ENCODE measurements at places on chromosomes 5 and 9.

- DNase-seq = no peak
Measured at GRCh38 chr5:61431923-61432620, 100.0 kb downstream of the ZSWIM6 start.

DNA sequence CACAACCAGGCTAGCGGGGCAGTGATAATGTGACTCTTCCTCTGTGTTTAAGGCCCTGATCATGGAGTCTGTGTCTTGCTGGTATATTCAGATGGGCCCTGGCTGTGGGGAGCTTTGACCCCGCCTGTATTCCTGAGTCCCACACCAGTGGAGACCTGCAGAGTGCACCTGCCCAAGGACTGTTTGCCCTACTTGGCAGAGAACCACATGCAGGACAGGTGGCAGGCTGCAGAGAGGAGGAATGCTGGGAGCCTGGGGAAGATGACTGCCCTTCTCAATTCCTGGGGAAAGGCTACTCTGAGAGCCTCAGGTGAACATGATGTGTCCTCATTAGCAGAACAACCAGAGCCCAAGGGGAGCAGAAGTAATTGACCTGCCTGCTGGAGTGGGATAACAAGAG is 36.2 kb downstream of the IARS1 start:
- DNase-seq = no peak

DNA sequence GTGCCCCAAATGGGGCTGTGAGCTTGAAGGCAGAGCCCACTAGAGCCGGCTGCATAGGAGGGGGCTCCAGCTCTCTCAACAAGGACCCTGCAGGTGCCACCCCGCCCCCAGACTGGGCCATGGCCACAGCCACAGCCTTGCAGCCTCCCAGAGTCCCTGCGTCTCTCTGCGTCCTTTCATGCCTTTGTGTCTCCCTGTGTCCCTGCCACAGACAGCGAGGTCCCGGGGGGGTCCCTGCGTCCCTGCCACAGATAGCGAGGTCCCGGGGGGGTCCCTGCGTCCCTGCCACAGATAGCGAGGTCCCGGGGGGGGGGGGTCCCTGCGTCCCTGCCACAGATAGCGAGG is 6.3 kb downstream of the NOXA1 start:
- no peak for DNase-seq

DNA sequence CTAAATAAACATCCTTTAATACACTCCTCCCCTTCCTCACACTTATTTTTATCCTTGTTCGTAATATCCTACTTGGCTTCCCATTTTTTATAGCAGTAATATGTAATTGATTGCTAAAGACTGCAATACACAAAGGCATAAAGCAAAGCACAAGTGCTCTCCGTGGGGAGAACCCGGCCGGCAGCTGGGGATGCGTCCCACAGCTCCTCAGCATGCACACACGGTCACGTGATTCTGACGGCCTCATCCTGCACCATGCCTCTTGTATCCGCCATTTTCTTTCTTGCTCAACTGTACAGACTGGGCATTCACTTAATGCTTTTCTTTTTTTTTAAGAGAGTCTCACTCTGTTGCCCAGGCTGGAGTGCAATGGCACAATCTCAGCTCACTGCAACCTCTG is 2.8 kb downstream of the BRD3OS start:
- no peak for DNase-seq

DNA sequence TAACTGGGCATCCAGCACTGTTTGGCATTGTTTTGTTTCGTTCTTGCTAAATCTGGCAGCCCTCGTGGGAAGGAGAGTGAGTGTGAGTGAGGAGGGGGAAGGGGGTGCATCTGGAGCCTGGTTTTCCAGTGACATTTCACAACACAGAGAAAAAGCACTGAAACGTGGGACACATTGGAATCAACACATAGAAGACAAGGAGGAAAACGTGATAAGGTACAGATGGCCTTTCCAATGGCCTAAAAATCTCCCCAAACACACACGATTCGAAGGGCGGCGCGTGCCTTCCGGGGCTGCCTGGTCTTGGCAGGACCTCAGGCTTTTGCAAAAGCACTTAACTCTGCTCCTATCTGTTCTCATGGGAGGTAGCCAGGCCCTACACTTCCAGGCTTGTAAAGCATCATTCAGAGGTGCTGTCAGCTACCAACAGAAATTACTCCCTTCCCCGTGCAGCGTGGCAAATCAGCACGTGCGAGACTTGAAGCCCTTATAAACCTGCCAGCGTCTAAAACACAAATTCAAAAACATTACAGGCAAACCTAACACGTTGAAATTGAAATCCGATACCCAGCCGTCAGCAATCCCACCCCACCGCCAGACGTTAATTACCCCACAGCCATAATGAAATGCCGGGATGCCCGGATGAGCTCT is 129.4 kb downstream of the OLFM1 start:
- no peak for DNase-seq

DNA sequence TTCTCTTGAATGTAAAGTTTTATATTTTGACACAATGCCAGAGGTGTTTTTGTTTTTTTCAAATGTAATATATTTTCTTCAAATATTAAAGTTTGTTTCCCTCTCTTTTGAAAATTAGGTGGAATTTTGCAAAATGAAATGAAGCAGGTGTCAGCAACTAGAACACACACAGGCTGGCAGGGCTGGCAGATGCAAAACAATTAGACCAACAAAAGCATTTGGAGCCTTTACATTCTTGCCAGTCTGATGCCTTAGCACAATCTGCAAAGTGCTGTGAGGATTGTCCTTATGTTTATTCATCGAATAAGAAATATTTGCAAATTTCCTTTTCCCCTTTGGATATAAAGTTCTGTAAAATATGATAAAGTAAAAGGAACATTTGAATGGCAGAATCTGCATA is 1063.9 kb downstream of the CDH9 start:
- no peak for DNase-seq

- no peak for DNase-seq
Measured at GRCh38 chr5:178427576-178428197, 162.5 kb downstream of the COL23A1 start.

GRCh38 chr9:113969343-113969742 is 93.2 kb downstream of the ZNF618 start:
- no peak for DNase-seq

DNA sequence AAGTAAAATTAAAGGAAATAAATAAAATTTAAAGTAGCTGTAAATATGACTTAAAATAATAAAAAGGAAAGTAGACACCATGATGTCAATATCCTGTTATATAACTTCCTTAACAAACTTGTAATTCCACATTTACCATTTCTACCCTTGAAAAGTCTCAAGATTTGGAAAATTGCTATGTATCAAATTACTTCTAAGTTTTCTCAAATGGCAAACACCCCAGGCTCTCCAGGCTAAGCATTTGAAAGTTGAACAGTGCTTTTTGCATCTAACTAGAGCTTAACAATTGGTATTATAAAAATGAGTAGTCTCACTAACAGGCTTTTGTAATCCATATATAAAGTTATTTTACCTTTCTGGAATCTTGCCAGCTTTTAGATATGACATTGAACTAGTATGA is 41.5 kb upstream of the MACIR start:
- no peak for DNase-seq
